CD4-positive, alpha-beta T cell treated with Interleukin-12 subunit alpha and Interleukin-12 subunit beta, for 1 hour (primary cell): ENCODE measurements at places on chromosomes 5 and 9.

- DNase-seq = no peak
Measured at GRCh38 chr5:159103086-159103485, 3.4 kb upstream of the EBF1 start.

GRCh38 chr9:37286530-37287175, 135.8 kb upstream of the GRHPR start:
- DNase-seq = no peak

DNA sequence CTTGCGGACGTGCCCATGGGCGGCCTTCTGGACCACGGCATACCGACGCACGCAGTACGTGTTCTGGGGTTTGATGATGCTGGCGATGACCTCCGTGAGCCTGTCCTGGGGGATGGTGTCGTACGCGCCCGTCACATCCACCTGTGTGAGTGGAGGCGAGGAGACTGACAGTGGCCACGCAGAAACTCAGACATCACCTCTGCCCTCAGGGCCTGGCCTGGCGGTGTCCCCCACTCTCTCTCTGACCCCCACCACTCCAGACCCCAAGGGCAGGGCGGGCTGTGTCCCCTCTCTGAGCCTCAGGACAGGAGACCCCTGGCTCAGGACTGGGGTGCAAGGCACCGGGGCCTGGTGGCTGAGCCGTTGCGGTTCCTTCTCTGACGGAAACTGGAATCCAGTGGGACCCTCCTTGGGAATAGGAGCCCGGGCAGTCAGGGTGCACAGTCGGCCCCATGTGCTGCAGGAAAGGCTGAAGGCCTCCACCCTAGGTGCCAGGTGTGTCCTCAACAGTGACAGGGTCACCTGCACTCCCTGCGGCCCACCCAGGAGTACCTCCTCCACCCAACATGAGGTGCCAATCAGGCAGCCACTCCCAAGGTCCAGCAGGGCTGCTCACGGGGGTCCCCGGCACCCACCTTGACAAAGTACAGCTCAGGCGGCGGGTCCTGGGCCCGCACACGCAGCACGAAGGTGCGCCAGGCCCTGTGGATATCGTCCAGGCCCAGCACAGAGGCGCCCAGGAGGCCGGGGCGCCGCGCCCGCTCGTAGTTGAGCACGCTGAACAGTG, 16.0 kb downstream of the TERT start:
- DNase-seq = no peak

GRCh38 chr9:110942522-110942921, 95.7 kb downstream of the LPAR1 start:
- no peak for DNase-seq

DNA sequence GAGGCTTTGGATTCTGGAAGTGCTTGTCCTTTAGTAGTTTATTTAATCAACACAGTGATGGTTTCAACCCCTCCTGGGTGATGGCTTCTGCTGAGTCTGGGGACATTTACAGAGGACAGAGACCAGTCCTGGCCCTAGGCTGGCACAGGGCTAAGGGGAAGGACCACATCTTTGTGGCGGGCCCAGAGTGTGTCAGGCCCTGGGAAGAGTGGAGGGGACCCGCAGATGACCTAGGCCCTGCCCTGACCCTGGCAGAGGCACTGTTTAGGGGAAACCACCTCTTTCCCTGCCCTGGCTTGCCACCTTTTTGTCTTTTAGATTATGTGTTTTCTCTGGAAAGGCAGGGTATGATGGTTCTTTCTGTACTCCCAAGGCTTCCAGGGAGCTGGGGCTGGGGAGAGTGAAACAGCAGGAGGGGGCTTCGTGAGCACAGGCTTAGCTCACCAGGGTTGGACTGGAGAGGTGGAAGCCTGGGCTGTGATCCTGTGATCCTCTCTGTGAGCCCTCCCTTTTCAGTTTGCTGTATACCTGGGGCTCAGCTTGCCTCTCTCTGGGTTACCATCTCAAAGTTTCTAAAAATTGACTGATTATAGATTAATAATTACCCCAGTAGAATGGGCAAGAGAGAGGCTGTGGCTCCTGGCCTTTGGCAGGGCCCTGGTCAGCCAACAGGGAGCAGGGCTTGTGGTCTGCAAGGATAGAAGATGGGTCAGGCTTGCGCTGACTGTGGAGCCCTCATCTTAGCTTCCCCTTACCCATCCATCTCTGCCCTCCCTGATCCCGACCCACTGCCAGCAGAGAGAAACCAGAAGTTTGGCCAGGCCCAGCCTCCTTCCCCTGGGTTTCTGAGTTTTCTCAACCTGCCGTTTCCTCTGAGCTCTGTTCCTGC, 1.7 kb upstream of the SYNPO start:
- no peak for DNase-seq

- DNase-seq = no peak
Measured at GRCh38 chr9:72102520-72102919, 42.1 kb upstream of the C9orf57 start.

DNA sequence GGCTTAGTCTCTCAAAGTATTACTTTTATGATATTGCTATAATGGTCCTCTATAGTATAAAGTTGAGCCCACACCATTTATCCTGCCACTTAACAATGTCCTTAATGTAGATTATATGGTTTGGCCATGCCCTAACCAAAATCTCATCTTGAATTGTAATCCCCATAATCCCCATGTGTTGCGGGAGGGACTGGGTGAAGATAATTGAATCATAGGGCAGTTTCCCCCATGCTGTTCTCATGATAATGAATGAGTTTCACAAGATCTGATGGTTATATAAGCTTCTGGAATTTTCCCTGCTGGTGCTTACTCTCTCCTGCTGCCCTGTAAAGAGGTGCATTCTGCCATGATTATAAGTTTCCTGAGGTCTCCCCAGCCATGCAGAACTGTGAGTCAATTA, 498.8 kb downstream of the RAB3C start:
- DNase-seq = no peak

GRCh38 chr5:126354012-126354857, 69.0 kb upstream of the GRAMD2B start:
- peak; percentile 56 for DNase-seq

DNA sequence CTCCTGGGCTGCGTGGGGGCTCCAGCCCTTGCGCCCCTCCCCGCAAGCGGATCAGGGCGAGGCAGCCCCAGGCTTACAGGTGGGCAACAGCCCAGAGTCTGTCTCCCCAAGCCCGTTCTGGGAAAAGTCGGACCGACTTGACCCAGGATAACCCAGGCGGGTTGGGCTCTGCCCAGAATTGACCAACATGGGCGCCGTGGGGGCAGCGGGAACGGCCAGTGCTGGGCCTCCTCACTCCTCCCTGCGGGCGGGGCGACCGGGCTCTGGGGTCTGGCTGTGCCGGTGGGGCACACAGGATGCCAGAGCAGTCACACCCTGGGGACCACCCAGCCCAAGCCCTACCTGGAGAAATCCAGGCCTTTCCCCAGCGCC, 15.3 kb upstream of the SYNPO start:
- DNase-seq = no peak

DNA sequence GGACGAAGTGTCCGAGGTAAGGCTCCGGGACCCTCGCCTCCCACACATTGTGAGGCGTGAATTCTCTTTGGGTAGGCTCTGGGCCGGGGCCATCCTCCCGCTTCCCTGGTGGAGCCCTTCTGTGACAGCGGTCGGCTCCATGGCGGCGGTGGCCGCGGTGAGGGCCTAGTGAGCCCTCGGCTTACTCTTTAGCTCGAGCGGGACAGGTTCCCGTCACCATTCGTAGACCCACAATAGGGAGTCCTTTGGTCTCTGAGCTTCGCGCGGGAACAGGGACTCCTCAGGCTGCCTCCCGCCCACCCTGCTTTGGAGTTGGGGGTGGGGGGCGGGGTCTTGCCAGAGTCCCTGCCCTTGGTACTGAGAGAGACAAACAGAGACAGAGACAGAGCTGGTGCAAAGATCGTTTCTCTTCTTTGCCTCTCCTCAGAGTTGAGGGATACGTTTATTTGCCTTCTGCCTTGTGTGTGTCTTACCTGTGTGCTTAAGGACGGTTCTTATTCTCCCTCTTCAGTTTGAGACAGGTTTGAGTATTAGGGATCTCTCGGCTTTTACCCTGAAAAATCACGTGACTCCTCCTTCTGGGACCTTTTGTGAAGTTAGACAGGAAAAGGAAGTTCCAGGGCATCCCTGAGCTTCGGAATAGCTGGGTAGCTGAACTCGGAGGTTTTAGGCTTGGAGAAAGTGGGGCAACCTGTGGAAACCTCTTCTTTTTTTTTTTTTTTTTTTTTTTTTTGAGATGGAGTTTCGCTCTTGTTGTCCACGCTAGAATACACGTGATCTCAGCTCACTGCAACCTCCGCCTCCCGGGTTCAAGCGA, 833 bp downstream of the ANKHD1 start:
- DNase-seq = peak; percentile 49

GRCh38 chr5:155019601-155020226, 6.2 kb downstream of the KIF4B start:
- DNase-seq = no peak

DNA sequence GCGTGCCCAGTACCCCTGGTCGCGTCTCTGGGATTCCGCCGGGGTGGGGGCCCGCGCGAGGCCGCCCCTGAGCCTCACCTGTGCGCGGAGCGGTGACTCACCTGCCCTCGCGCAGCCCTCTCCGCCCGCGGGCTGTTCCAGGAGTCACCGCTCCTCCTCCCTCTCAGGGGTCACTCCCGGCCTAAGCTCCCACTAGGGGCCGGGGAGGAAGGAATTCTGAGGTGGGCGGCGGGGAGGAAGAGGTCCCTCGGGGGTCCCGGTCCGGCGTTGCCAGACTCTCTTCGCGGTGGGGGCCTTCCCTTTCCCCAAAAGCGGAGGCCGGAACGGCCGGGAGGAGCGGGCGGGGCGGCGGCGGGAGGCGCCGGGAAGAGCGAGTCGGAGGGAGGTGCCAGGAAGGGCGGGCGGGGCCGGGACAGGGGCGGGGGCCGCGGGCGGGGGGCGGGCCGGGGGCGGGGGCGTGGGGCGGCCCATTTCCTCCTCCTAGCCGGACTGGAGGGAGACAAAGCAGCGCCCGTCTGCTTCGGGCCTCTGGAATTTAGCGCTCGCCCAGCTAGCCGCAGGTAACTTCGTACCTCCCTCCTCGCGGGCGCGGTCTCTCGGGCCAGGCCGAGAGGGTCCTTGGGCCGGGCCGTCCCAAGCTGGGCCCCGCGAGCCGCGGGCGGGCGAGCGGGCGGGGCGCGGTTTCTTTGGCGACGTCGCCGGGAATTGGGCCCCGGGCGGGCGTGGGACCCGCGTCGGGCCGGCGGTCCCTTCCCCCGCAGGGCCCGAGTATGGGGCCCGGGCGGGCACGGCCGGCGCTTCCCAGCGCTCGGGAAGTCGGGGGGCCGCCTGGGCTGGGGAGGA, at the start of gene CTNNA1:
Gene CTNNA1, plus strand, starts transcription at position 475 of the 843 bp plus-strand sequence. CDS start 28,500 bp downstream, outside the sequence.
- peak; percentile 68 for DNase-seq

DNA sequence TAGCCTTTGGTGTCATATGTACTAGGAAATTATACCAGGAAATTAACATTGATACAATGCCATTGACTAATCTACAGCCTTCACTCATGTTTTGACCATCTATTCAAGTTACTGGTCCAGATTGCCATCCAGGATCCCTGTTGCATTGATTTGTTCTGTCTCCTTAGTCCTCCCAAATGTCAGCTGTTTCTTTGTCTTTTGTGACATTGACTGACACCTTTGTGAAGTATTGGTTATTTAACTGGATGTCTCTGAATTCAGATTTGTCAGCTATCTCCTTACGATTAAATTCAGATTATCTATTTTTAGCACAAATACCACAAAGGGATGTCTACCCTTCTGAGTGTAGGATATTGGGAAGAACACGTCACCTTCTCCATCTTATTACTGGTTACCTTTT, 73.7 kb upstream of the CTNND2 start:
- DNase-seq = no peak

DNA sequence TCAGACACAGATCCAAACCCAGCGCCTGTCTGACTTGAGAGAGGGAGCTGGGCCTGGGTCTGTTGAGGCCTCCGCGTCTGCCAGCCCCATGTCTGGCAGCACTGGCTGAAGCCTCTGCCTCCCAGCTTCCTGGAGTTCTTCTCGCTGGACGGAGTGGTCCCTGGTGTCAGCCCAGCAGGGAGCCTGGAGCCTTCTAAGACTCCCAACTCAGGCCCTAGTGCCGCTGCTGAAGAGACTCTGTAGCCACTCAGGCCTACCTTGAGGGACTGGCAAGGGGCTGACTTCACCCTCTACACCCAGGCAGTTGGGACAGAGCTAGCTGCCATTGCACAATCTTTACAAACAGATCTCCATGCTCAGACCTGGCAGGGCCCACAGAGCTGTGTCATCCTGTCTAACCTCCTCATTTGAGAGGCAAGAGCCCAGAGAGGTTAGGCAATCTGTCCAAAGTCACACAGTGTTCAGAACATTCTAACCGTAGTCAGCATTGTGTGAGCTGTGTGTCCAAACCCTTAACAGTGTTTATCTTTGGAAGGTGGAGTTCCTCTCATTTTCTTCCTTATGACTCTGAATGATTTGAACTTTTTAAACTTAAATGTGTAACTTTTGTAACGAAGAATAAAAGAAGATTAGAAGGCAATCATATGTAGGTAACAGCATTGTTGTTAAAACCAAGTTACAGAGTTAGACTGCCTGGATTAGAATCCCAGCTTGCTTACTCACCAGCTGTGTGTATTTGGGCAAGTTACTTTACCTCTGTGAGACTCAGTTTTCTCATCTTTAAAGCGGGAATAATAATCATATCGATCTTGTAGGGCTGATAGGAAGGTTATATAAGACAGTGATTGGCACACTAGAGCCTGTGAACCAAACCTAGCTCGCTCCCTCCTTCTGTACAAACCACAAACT, 4.6 kb upstream of the DUSP1 start:
- DNase-seq = no peak

GRCh38 chr9:136533775-136534157, 12.1 kb downstream of the NOTCH1 start:
- peak; percentile 74 for DNase-seq

- DNase-seq = no peak
Measured at GRCh38 chr5:15574806-15575325, 74.9 kb downstream of the FBXL7 start.

DNA sequence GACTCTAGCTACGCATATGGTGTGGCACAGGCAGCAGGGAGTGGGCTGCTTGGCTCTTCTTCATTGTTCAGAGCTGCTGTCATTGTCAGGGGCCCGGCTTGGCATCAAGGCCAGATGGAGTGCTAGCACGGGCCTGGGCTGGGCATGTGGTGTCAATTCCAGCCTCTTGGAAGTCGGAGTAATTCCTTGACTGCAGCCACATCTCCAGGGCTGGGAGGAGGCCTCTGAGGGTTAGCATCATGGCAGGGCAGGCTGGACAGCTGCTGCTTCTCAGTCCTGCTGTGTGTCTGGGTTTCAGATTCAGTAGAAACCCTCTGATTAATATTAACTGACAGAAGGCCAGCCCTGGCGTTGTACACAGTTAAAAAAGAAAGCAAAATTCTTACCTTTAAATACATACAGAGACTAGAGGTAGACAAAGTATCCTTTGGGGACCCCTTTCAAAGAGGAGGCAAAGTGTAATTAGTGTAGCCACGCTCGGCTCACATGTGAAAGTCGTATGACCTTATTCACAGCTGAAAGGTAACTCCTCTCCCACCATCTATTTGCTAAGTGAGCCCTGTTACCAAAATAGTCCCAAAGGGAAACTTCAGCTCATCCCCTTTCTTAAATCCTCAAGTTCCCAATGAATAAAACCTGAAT, 126.4 kb downstream of the DOCK2 start:
- DNase-seq = no peak

GRCh38 chr9:81146241-81146640, 543.1 kb downstream of the TLE1 start:
- DNase-seq = no peak

GRCh38 chr9:105172436-105172835, 72.0 kb upstream of the SLC44A1 start:
- DNase-seq = no peak

GRCh38 chr9:107620801-107621200, 131.2 kb upstream of the KLF4 start:
- DNase-seq = no peak
